ENCODE measurements at places on chromosomes 4 and X.

DNA sequence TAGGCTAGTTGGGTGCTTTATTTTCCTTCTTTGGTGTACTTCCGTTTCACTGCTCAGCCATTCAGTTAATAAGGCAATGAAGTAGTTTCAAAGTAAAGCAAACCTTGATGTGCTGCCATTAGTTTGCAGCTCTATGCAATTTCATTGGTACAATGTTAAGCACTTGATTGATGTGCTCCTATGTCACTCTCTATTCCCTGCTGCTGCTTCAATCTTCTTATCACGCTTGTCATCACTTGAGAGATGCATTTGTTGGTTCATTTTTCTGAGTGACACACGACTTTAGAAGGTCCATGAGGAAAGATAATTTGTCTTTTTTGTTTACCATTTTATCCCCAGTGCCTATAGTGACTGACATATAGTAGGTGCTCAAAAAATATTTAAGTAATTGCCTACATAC, 871.0 kb upstream of the PABPC4L start:
- DNase-seq = no peak

DNA sequence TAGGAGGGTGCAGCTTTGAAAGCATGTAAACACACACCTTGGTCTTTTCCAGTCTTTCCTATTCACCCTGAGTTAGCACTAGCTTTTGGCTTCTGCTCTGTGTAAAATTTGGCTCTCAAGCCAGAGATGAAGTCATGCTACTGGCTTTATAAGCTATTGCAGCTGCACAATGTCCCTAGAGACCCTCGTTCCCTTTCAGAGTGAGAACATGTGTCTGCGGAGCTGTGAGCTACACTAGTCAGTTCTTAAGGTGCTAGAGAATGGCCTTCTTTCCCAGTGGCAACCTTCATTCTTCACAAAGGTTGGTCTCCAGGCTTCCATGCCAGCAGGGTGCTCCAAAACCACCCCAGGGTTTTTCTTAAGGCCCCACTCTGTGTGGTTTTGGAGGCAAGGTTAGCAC, 199.1 kb downstream of the SPATA18 start:
- peak; percentile 95 for DNase-seq

DNA sequence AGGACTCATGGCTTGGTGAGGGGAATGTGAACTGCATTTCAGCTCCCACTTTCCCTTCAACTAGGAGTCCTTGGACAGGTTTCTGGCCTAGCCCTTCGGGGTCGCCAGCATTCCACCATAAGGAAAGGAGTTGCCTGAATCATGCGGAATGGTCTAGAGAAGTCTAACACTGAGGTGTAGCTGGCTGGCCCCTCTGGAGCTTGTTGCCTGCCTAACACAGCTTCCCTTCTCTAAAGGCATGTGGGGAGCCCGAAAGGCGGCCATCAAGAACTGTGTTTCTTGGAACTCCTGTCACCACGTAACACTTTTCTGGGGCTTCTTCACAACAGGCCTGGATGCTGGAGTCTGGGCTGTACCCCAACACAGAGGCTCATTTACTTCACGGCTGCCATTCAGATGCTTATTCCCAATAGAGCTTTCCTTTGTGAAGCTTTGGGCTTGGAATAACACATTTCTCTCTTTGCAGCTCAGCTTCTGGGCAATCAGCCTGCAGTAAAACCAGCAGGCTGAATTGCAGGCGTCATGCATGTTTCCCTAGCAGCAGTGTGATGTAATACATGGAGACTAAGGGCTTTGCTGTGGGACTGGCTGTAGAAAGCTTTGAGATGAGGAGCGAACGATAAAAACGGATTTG, 5.4 kb downstream of the GABRQ start:
- DNase-seq = no peak

DNA sequence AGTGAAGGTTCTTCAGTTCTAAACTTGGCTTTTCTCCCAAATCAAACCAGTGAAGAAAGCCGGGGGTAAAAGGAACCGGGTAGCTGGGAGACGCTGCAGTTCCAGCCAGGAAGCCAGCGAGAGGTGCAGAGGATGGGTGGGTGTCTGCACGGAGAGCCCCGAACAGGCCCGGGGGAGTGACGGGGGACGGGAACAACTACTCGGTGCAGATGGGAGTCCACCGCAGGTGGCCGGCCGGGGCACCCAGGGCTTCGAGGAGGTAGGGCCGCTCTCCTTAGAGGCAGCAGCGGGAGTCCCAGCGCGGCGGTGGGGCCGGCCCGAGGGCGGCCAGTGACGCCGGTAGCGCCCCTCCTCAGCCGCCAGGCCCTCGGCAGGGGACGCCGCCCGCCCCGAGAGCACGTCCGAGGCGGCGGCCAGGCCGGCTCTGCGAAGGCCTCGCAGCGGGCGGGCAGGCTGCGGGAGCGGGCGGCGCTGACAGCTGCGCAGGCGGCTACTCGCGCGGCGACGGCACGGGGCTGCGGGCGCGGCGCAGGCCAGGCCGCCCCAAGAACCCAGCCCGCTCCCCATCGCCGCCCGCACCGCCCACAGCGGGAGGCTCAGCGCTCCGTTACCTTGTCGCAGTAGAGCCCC, 449 bp downstream of the FBXL5 start:
- DNase-seq = peak; percentile 54

GRCh38 chrX:1450361-1451161, 2.1 kb downstream of the ASMTL start:
- DNase-seq = no peak

DNA sequence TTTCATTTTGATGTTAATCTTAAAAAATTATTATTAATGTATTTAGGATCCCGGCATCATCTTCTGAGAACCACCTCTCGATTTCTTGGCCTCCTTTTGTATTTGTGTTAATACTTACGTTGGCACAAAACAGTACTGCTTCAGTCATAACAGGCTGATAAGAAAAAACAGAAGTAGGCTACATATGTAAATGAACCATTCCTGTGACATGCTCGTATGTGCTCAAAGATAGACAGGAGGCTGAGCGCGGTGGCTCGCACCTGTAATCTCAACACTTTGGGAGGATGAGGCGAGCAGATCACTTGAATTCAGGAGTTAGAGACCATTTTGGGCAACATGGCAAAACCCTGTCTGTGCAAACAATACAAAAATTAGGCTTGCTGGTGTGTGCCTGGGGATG, 109.4 kb upstream of the H2AZ1 start:
- DNase-seq = no peak

DNA sequence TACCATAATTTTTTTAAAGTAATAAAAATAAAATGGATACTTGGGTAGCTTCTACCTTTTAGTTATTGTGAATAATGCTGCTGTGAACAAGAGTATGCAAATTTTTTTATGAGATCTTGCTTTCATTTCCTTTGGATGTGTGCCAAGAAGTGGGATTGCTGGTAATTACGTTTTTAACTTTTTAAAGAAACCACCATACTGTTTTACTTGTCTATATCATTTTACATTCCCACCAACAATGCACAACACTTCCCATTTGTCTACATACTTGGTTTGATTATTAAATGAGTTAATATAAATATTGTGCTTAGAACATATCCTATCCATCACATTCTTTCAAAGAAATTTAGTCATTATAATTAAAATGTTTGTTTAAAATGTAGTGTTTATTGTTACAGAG, 3.9 kb upstream of the SULT1B1 start:
- DNase-seq = no peak

DNA sequence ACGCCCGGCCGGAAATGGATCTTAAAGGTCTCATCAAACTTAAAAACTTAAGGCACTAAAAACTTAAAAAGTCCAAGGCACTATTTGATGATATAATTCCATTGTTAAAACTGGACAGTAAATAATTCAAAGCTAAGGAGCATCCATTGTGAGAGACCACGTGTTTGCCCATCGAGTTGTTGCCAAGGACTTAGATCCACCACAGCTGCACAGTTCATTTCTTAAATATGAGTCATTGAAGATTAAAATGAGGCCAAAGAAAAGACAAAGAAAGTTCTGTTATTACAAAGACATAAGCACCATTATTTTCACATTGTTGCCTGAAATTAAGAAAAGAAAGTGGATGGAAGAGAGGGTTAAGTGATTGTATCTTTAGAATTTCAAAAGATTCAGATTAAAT, 411.5 kb upstream of the FTHL17 start:
- no peak for DNase-seq

DNA sequence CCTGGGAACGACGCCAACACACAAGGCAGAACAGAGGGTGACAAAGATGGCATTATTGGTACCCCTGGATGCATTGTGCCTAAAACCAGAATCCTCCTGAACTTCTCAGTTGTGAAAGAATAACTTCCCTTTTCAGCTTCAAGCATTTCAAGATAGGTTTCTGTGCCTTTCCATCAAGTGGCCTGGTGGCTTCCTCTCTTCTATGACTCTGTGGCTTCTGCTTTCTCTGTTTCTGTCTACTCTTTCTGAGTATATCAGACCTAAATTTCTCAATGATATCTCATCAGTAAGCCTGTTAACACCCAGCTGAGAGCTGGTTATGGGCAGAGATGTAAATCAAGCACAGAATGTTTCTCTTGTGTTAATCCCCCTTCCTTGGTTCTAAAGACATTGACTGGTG, 21.4 kb upstream of the FAM9B start:
- DNase-seq = no peak

- no peak for DNase-seq
These were observed 97.9 kb upstream of the GUCY1A1 start for GRCh38 chr4:155568641-155569220.

GRCh38 chrX:41288641-41289040, 45.3 kb upstream of the DDX3X start:
- no peak for DNase-seq

DNA sequence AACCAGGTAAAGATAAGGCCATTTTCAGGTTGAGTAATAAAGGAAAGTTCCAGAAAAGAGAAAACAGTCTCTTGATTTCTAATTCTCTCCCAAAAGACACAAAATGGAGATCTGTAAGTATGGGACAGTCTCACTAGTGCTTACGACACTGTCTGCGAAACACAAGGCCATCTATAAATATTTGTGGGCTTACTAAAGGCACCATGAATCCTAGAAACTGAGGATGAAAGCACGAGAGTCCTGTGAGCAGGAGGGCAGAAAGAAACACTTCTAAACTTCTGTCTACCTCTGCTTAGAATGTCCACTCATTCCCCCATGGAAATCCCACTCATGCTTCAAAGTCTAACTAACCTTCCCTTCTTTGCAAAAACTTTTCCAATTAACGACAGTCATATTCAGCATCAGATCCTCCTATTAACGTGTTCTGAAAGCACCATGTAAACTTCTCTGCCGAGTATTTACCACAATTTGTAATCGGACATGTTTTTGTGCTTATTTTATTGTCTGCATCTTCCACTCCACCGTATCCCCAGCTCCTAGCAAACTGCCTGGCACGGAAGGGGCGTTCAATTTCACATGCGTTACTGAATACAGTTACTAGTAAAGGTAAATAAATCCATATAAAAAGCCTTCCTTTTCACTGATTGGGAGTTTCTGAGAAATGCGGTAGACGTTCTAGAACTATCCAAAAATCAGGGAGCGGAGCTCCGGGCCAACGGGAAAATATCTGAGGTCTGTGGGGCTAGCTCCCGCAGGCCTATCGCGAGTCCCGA, 665 bp downstream of the PSMD10 start:
- no peak for DNase-seq

GRCh38 chr4:6990661-6991060, 52.5 kb upstream of the TADA2B start:
- no peak for DNase-seq

- no peak for DNase-seq
These were observed 32.1 kb downstream of the RAP1GDS1 start for GRCh38 chr4:98293104-98293887.

DNA sequence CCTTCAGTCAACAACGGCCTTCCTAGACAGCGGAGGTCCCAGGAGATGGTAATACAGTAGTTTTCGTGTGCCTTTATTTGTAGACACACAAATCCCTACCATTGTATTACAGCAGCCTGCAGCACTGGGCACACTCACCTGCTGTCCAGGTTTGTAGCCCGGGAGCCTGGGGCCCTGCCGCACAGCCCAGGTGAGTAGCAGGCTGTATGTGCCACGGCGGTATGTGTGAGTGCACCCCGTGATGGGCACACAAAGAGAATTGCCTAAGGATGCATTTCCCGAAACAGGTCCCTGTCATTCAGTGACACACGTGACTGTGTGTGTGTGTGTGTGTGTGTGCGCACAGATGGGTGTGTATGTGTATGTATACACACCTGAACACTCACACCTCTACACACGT, 8.1 kb upstream of the SLC25A6 start:
- DNase-seq = no peak

GRCh38 chr4:159185591-159186023, 82.7 kb downstream of the RAPGEF2 start:
- no peak for DNase-seq

Measured in NCI-H1092 (cell line).